ENCODE measurements at places on chromosomes 6 and 20.

GRCh38 chr6:27894839-27895762 lies 17.1 kb downstream of the OR2B2 start:
- peak; percentile 76 for DNase-seq

DNA sequence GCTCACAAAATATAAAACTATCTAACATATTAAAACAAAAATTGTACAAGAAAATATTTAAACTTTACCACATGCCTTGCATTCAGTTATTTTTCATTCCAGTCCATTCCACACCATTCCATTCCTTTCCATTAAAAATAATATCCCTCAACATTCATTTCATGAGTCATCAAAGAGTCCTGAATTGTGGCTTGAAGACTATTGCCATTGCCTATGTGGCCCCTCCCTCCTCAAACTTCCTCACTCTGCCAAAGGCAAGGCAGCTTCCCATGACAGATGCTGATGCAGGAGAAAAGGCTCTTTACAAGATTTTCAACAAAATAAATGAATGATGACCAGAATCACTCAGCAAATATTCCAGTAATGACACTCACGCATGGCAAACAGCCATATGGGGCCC lies 31.7 kb downstream of the IL20RA start:
- DNase-seq = peak; percentile 17

DNA sequence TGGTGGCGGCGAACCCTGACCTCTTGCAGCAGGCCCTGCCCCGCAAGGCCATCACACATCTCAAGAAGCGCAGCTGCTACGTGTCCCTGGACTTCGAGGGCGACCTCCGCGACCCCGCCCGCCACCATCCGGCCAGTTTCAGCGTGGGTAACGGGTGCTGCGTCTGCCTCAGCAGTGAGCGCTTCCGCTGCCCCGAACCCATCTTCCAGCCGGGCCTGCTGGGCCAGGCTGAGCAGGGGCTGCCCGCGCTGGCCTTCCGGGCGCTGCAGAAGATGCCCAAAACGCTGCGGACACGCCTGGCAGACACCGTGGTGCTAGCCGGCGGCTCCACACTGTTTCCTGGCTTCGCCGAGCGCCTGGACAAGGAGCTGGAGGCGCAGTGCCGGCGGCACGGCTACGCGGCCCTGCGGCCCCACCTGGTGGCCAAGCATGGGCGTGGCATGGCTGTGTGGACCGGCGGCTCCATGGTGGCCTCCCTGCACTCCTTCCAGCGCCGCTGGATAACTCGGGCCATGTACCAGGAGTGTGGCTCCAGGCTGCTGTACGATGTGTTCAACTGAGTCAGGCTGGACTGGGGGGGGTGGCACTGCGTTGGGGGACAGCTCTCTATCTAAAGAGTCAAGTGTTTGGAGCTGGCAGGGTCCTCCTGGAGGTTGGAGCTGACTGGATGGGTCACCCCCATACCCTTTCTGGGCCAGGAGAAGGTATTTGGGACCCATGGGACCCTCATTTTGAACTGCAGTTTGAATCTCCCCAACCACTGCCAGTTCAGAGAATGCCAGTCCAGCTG lies 1.1 kb downstream of the ACTL10 start:
- DNase-seq = peak; percentile 86

DNA sequence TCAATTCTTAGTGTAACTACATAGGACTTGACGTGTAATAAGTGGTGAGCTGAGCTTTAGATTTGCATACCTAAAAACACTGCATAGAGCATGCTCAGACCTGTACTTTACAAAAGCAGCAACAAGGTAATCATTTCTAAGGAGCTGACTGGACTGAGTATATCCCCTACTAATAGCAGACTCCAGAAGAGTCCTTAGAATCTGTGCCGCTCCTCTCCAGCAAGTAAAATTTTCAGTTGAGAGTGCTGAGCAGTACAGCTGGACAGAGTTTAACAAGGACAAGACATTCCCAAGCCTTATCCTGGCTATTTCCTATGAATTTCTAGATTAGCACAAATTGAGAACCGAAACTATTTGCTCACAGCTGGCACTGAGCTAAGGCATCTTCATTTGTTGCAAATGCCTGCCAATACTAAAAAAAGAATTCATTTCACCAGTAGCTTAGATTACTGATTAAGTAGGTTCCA lies 26.1 kb upstream of the KLHL31 start:
- no peak for DNase-seq

- DNase-seq = peak; percentile 45
Measured at GRCh38 chr6:27332692-27333641, 20.9 kb upstream of the POM121L2 start.

- peak; percentile 83 for DNase-seq
Measured at GRCh38 chr6:31651602-31652191, 764 bp downstream of the BAG6 start.

GRCh38 chr6:23016696-23017095 lies 447.3 kb downstream of the HDGFL1 start:
- no peak for DNase-seq

- DNase-seq = peak; percentile 86
Measured at GRCh38 chr20:35992713-35993335, 24.4 kb downstream of the CNBD2 start.

DNA sequence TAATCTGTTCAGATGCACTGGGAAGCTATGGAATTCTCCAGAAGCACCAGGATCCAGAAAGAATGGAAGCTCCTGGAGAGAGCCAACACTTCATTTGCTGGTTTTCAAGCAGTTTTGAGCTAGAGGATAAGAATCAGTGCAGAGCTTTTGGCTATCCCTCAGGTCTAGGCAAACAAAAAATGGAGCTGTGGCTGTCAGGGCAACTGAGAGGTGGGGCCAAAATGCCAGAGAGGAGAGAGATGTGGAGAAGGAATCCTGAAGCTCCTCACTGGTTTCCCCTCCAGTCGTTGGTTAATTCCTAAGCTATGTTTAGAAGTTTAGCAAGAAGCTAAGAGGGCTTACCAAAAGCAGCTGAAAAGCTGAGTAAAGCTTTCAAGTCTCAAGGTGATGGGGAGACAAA lies 294.2 kb upstream of the JARID2 start:
- DNase-seq = peak; percentile 11

DNA sequence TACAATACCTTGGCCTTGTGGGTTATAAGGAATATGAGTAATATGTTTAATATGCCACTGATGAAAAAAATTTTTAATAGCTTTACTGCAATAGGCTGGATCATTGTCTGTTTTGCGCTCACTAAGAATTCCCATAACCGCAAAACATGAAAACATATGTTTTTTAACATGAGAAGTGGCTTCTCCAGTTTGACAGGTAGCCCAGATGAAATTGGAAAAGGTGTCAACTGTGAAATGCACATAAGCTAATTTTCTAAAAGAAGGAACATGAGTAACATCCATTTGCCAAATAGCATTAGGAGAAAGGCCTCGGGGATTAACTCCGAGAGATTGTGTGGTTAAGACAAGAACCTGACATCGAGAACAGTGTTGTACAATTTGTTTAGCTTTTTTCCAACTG lies 4.9 kb downstream of the GLYATL3 start:
- no peak for DNase-seq

- peak; percentile 51 for DNase-seq
Measured at GRCh38 chr20:25247518-25247955, 348 bp upstream of the PYGB start.

DNA sequence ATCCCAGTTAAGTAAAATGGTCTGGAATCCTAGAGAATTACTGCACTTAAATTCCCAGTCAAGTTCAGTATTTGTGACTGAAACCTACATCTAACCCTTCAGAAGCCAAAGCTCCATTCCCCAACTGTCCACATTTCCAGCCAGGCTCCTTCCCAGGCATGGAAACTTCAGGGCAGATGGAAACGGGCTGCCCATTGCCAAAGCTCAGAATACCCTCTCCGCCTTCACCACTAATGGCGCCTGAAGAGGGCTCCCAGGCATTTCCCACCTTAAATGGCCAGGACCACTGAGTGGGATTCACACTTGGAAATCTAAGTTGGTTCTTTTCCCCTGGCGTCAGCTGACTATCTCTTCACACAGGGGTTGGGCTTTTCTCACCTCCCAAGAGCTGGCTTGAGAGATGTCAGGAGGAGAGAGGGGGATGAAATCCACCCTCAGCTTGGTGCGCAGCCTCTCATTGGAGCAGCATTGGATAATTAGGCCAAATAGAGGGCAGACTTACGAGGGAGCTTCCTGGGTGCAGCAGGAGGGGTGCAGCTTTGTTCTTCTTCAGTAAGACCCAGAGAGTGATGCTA lies 82.9 kb downstream of the ANKRD60 start:
- DNase-seq = no peak

DNA sequence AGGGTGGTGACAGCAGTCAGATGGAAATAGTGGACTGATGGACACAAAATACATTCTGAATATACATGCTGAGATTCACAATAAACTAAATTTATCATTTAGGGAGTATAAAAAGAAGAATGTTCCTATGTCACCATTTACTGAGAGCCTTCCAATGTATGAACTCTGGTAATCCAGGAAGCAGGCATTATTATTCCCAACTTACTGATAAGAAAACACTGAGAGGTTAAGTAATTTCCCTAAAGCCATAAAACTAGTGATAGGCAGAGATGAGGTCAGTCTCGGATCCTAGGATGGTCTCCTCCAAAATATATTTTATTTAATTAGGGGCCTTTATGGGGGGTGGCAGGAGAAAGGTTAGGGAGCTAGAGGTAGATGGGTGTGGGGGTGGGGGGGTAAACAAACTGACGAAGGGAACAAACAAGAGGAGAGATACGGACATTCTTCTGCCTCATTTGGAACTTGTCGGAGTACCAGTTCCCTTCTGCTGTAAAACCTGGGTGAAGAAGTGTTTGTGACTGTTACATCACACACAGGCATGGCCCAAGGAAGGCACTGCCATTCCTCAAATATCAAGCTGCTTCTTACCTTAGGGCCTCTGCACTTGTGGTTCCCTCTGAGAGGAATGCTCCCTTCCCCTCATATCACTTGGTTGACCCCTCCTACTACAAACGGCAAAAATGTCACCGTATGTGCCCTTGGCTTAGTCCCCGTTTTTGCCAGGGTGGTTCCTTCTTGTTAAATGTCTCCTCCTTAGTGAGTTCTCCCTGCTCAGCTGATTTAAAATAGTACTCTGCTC lies 6.7 kb downstream of the SAYSD1 start:
- no peak for DNase-seq

DNA sequence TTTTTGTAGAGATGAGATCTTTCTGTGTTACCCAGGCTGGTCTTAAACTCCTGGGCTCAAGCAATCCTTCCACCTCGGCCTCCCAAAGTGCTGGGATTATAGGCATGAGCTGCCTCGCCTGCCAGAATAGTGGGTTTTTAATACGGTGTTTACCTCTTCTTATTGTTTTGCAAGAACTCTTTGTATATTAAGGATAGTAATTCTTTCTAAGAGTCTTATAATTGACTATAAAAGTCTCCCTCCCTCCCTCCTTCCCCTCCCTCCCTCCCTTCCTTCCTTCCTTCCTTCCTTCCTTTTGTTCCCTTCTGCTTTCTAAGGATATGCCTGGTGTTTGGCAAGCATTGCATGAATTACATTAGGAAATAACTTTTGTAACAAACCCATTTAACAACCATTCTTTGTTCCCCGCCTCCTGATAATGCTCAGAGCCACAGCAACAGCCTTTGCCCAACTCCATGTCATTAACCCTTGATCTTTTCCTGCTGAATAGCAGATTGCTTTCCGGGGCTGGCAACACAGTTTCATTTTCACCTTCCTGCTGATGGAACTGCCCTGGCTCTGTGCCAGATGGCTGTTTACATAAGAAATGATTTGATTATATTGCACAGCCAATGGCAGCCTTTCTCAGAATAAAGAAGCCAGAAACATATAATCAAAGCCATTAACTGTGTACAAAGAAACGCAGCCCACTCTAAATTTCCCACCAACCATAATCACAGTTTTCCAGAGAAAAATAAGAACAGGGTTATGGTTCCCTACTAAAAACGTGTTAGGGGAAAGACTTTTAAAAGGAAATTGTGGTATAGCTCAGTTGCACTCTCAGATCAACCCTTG lies 143.7 kb upstream of the PTPN1 start:
- no peak for DNase-seq

- peak; percentile 94 for DNase-seq
Measured at GRCh38 chr20:51456511-51457509, 85.7 kb downstream of the NFATC2 start.

DNA sequence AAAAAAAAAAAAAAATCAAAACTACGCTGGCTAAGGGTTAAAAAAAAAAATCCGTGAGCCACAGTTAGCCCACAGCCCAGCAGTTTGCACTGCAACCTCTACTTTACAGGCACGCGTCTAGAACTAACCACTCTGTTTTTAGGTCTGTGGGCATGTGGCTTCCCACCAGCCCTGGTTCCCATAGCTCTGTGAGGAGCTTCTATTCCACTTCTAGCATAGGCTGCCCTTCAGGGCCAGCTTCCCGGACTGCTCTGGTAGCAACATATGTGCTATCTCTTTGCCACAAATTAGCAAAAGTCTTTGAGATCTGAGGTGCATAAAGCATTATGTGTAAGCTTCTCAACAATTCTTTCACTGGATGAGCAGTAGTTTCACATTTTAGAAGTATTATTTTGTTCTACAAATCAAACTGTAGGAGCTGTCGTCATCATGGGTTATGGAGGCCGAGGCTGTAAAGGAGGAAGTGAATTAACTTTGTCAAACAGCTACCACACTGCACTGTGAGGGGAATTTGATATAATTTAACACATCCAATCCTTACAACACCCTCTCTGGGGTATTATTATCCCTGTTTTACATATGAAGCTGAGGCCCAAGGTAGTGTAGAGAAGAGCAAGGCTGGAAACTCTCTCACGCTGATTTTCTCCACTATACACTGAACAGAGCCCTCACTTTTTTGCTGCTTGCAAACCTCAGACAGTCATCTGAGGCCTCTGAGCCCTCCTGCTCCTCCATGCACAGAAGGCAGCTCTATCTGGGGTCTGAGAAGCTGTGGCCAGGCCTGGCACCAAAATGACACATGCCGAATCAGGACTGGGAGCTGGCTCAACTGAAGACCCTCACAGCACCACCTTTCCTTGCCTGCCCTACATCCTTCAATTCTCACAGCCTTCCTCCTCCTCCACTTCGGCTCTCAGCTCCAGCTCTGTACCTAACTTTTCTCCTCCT lies 35.4 kb downstream of the MAN1A1 start:
- DNase-seq = no peak

DNA sequence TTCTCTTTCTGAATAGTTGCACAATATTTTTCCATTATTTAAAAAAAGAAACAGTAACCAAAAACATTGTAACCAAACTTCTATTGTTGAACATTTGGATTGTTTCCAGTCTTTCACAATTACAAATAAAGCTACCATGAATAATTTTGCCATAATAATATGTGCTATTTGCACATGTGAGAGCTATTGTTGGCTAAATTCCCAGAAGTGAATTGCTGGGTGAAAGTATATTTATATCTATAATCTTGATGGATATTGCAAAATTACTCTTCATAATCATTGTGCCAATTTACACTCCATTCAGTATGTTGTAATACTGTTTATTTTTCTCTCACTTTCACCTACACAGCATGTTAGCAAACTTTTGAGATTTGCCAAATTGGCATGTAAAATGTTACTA lies 36.6 kb upstream of the SLC22A16 start:
- DNase-seq = no peak

- no peak for DNase-seq
Measured at GRCh38 chr20:63210011-63210605, 5.8 kb downstream of the YTHDF1 start.

All from AG08396 (cell line).